ENCODE measurements at places on chromosomes 13 and 19.
A peak's percentile ranks its signal among the peaks of the same experiment; 100 is the strongest.

DNA sequence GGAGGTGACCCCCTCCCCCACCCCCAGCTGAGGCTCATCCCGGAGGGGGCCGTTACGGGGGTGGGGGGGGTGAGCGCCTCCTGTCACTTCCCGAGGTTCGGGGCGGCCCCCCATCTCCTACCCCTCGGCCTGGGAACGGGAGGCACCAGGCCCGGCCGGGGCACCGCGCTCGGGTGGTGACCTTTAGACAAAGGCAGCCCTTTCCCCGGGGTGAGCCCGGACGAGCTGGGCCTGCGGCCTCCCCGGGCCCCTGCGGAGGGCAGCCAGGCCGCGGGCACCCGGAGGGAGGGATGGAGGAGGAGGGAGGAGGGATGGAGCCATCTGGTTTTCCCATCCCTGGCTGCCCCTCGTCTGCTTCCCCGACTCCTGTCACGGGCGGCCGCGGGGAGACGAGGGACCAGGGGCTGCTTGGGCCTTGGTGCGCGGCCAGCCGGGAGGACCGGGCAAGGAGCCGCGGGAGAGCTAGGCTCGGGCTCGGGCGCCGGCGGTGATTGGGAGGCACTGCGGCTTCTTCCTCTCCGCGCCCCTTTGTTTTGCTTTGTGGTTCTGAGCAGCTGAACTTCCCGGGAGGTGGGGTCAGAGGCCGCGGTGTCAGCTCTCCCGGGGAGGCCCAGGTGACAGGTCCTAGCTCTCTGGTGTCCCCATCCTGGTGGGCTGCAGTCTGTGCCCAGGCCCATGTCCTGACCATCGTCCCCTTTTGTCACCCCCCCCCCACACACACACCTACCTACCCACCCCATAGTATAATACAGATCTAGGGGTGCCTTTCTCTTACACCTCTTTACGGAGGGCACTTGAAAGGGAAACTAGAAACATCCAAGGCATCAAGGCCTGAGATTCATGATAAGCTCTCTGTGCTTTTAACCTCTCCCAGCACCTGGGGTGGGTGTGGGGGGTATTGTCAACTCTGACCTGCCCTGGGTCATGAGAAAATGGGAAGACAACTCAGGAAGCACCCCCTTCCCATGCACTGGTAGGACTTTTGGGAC, 1.3 kb downstream of the BICRA start:
- DNase-seq = peak; percentile 47

DNA sequence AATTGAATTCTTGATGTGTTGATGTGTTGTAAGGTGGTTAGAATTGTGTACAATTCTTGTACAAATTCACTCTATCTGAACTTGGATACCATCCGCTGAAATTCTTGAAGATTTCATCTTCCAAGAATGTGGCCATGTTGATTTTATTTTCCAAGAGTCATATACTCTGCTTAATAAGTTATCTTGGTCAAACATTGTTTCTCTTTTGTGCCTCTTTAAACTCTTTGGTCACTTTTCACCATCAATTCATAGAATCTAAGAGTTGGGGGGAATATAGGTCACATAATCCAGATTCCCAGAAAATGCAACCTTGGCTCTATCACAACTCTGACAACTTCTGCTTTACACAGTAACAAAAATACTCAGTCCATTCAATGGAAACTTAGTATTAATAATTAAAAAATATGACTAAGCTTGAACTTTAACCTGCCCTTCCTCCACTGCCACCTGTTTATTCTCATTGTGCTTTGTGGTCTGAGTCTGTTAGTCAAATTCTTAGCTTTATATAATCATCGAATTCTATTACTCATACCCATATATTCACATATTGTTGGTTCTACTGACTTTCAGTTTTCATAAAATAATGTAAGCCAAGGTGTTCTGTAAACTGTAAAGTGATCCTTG, 373.2 kb downstream of the LMO7 start:
- no peak for DNase-seq

DNA sequence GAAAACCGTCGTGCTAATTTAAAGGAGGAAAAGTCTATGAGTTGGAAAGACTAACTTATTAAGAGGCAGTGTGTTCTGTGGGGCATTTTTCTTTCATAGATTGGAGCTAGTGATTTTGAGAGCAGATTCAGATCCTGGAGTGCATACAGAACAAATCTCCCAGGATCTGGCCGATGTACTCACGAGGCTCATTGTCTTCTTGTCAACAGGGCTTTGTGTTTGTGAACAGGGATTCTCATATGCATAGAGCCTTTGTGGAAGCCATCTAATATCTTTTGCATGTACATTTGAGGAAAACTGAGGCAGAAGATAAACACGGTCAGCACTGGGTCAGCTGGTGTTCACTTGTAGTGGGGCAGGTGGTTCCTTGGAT, 482.9 kb upstream of the TSHZ3 start:
- DNase-seq = no peak

GRCh38 chr13:75072368-75072767, 409.6 kb downstream of the TBC1D4 start:
- no peak for DNase-seq

GRCh38 chr19:46840498-46840942, 10.1 kb downstream of the AP2S1 start:
- peak; percentile 52 for DNase-seq

GRCh38 chr13:47251771-47252170, 354.9 kb upstream of the HTR2A start:
- no peak for DNase-seq

- no peak for DNase-seq
Observed at GRCh38 chr19:46591254-46591653, 9.9 kb upstream of the CALM3 start.

DNA sequence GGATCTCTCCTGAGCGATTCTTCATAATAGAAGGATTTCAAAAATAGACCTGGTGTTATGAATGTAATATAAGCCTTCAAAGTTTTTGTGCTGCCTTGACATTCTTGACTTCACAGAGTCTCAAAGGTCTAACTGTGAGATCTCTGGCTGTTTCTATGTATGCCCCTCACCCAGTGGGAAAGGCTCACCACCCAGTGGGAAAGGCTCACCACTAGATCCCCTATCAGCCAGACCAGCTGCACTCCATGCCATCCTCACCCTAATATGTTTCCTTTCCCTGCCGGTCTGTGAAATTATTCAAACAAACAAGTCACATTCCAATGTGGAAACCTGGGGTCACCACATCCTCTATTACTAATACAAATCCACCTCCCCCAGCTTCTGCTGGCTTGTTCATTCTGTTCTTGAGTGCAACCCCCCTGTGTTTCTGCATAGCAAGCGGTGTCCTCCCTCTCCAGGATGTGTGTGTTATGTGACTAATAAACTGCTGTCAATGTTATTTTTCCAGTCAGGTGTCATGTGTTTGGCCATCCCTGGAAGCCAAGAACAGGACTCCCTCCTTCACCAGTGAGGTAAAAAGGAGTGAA, 13.8 kb upstream of the SLITRK1 start:
- no peak for DNase-seq

DNA sequence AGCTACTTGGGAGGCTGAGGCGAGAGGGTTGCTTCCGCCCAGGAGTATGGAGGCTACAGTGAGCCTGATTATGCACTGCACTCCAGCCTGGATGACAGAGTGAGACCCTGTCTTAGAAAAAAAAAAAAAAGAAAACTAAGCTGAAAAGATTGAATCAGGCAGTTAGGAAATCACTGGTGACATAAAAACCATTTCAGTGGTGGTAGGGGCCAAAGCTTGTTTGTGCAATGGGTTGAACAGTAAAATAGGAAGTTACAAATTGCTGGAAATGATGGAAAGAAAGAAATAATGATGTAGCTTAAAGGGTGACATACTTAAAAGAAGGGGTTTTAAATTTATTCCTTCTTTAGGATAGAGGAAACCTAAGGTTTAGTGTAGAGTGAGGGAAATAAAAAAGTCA, 4.8 kb upstream of the OXGR1 start:
- DNase-seq = no peak

DNA sequence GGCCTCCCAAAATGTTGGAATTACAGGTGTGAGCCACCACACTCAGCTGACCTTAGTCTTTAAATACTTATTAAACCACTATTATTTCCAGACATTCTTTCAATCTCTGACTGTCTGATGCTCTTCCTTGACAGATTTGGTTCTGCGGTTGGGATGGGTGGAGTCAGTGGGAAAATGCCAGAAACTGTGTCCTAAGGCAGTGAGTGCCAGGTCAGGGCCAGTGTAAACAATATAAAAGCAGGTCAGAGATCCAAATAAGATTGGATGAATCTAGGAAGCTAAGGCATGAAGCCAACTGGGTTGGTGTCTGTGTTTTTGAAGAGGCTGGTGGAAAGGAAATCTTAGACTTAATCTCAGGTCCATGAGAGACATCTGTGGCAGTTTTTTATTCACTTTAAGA, 74.7 kb downstream of the KLF5 start:
- no peak for DNase-seq

Data from thyroid gland (tissue), 4 donors.